EL (cell line): ENCODE measurements at places on chromosomes 4 and X.

GRCh38 chr4:57139783-57140182, 29.6 kb upstream of the IGFBP7 start:
- DNase-seq: no peak

- DNase-seq: no peak
Measured at GRCh38 chr4:90128961-90129495, 1.8 kb downstream of the CCSER1 start.

DNA sequence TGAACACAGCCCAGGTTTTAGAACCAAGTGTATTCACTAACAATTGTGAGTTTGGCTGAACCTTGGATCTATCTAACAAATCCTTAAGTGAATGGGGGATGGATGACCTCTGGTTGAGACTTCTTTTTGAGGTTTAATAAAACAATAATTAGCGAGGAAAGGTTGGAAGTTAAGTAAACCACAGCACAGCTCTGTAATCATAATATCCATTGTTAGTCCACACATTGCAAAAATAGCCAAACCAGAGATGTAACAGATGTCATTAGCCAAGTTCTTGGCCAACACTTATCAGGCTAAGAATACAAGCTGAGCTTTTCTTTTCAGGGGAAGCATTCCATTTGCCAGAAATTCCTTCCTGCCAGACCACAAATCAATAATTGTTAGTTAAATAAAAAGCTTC, 59.1 kb downstream of the FREM3 start:
- DNase-seq: no peak

GRCh38 chrX:11724122-11725017, 33.7 kb upstream of the MSL3 start:
- peak; percentile 27 for DNase-seq

DNA sequence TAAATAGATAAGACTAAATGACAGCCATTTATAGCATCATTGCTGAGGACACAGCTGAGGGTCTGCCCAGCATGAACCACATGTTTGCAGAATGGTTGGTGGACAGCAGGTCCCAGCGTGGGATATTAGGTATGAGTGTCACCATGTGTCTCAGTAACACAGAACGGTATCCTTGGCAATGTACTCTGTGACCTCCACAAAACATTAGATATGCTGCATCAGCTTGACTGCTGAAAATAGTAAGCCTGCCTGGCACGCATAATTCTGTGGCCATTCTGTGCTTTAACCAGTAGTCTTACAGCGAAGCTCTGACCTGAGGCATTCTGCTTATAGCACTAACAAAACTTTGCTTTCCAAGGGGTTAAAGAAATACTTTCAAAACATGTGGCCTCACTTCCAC, 32.0 kb downstream of the LIMCH1 start:
- DNase-seq: no peak

GRCh38 chr4:181162676-181163075, 1080.5 kb upstream of the TENM3 start:
- DNase-seq: no peak

DNA sequence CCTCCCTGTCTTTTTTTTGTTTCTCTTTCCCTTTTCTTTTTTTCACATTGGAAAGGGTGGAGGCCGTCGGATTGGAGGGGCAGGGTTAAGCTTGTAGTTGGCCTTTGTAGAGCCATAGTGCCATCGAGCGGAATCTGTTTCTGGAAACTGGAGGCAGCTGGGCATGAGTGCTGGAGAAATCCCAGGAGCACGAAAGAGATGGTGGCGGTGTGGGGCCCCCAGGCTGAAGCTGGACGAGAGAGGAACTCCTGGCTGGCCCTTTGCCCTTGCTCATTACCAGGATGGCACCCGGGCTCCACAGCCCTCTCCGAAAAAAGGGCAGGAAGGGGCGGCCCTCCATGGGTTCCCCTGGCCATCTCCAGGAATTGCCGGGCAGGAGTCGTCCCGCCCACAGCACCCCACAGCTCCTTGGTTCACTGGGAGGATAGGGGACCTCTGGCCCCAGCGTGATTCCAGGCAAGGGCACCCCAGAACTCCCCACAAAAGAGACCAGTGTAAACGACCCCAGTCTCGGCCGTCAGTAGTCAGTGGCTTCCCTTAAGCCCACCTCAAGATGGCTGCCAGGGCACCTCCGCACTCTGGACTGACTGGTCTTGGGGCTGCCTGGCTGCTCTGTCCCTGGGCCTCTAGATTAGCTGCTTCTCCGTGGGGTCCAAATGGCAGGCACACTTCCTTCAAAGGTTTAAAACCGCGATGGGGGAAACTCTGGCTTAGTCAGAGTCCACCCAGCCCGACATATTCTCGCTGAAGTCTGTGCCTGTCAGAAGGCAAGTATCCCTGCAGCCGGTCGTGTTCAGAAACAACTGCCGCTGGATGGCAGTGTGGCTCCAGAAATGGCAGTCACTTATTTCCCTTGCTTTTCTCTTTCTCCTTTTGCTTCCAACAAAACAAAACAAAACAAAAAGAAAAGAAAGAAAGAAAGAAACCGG, 74.1 kb downstream of the NBDY start:
- DNase-seq: no peak

GRCh38 chr4:124118061-124118460, 594.5 kb downstream of the ANKRD50 start:
- peak; percentile 10 for DNase-seq

DNA sequence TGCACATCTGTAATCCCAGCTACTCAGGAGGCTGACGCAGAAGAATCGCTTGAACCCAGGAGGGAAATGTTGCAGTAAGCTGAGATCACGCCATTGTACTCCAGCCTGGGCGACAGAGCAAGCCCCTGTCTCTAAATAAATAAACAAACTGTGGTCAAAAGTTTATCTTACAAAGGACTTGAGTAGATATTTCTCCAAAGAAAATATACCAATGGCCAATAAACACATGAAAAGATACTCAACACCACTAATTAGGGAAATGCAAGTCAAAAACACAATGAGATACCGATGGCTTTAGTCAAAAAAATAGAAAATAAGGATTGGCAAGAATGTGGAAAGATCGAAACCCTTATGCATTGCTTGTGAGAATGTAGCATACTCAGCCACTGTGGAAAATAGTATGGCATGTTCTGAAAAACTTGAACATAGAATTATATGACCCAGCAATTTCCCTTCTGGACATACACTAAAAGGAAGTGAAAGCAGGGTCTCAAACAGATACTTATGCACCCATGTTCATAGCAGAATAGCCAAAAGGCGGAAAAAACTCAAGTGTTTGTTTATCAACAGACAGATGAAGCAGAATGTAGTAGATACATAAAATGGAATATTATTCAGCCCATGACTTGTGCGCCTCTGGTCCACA, 2.0 kb upstream of the CFAP97 start:
- no peak for DNase-seq

DNA sequence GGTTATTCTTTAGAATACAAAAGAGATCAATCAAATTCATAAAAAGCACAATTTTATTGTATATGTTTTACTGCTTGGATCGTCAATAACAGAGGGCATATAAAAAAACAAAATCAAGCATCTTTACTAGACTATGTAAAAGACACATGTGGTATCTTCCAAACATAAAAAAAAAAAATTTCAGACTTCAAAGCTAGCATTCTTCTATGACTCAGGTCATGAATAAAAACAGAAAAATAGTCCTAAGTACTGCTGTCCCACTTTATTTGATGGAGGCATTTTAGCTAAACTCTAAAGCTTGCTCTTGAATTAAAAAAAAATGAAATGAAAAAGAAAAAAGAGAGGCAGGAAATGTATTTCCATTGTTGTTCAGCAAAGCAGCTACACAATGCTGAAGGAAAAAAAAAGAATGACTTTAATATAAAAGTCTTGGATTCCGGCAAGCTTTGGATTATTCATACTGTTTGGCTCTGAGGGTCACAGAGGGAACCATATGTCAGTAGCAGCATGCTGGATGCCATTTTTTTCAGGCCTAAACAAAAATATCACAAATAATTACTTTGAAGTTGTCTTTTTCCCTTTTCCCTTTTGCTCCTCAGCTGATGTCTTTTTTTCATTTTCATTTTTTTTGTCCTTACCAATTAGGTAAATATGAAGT, 249.1 kb upstream of the DIAPH2 start:
- peak; percentile 25 for DNase-seq

GRCh38 chr4:40502220-40502619, 127.4 kb downstream of the RBM47 start:
- DNase-seq: no peak

DNA sequence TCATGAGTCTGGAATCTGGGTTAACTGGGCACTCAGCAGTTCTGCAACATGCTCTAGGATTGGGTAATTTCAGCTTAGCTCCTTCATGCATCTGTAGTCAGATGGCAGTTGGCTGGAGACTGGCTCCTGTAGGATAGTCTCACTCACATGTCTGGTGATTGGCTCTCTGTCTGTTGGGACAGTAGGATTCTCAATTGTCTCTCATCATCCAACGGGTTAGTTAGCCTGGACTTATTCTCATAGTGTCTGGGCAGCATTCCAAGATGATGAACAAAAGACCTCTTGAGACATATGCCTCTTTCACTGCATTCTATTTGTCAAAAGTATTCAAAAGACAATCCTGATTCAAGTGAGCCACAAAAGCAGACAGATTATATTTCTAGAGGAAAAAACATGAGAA, 795.6 kb upstream of the GALNTL6 start:
- DNase-seq: no peak

GRCh38 chrX:56763556-56764152, 34.6 kb downstream of the NBDY start:
- DNase-seq: no peak

DNA sequence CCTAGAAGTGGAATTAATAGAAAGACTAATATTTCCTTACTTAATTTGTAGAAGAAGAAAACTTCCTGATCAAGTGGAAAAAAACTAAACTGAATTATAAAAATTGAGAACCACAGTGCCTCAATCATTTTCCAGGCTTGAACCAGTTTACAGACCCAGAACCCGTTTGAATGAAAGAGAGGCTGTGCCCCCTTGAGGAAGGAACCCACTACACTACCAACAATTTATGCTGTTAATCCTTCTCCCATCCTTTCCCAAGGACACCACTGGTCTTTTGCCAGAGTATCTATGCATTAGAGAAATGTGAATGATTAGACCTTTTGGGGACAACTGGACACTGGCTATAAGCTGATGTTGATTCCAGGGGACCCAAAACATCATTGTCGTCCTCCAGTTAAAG, 842.6 kb downstream of the TECRL start:
- DNase-seq: no peak

GRCh38 chr4:108191269-108191914, 22.7 kb upstream of the LEF1 start:
- no peak for DNase-seq
